ENCODE measurements at places on chromosomes 5 and 9.

DNA sequence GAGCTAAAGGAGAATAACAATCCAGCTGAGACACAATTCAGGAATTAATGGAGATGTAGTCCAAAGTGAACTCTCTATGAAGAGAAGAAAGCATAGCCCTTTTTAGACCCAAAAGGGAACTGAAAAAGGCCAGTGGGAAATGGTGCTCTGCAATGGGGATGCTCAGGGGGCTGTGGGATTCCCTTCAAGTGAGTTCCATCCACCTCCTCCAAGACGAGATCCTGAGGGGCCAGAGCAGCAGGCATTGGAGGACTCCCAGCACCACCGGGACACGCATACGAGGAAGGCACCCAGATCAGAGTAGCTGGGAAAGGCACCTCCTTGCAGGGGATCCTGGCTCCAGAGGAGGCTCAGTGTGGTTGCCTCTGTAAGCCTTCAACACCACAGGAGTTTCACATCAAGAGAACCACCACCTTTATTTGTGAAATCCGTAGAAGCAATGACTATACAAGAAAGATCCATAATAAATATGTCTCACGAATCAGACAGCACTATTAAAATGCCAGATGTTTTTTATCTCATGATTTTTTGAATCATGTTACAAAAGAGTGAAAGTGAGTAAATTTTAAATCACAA lies 288.2 kb downstream of the MED10 start:
- DNase-seq: no peak

DNA sequence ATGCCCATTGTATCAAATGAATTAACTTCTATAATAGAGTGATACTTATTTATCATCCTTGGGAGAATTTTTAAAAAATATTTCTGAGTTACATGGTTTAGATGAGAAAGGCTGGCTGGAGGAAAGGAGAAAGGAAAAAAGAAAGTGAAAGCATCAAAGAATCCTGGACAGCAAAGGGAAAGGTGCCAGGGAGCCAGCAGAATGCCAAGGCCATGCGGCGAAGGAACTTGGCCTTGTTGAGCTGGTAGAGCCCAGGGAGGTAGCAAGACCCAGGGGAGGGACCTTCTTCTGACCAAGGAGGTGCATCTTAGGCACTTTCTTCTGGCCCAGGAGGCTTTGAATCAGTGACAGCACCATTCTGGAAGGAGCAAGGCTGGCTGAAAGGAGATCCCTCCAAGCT lies 240.5 kb downstream of the ENC1 start:
- no peak for DNase-seq

DNA sequence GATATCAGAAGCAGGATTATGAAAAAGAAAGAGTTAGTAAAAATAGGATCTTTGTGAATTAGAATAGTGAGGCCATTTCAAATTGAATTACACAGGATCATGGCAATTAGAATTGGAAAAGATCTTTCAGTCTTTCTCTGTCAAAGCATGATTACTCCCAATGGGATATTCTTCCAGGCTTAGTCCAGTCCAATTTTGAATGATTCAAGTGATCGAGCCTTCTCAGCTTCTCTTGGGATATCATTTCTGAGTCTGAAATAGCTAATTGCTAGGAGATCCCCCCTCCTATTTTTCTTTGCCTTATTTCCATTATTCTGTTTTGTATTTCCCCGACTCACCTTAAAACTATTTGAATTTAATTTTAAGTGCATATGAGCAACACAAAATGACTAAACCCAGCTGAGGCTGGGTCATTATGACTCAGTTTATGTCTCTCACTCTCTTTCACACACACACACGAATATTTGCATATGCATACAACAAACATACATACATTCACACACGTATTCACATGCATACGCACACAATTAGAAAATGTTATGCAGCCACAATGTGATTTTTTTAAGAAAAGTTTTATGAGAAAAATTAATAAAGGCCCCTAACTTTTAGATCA lies 34.8 kb upstream of the EFNA5 start:
- no peak for DNase-seq

- no peak for DNase-seq
These were observed 27.7 kb downstream of the NSG2 start for GRCh38 chr5:174073122-174073660.

- no peak for DNase-seq
These were observed 194.4 kb upstream of the CDKN2B start for GRCh38 chr9:22203371-22204138.

GRCh38 chr5:32029781-32030180 lies 144.3 kb downstream of the GOLPH3 start:
- DNase-seq: no peak

DNA sequence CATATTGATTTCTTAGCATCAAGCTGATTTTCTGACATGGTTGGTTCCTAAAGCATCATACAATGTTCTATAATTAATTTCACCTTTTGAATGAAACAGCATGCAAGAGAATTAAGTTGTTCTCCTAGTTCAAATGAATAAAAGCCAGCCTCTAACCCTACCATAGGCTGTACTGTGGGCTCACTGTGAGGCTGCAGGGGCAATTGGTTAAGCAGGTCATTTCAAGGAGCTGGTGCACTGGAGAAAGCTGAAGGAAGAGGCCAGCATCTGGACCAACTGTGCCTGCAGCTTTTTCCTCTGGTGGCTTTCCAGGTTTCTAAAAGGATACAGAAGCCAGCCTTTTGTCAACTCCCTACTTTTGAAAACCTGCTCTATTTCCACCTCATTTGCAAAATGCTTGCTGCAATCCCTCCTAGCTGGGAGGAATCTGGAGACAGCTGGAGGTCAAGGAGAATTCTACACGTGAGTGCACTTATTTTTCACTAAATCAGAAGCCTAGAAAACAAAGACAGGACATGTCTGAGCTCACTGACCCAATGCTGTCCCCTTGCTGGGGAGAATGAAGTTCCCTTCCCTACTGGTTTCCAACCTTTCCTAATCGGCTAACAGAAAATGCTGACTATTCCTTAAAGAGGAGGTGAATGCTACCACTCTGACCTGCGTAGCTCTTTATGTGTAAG lies 158.9 kb downstream of the APBA1 start:
- no peak for DNase-seq

DNA sequence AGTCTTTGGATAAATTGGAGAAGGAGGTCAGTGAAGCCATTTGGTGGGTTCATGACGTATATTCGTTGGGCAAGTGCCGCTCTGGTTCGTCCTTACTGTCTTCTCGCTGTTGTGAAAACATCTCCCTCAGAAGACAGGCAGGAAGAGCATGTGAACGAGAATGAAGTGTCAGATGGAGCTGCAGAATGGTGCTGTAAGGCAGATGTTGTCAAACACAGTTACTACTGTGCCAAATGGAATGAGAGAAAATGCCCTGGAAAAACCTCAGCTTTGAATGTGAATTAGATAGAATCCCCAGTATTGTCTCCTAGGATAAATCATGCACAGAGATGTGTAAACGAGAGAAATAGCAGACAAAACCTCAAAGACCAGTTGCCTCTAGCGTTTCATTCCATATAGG lies 121.5 kb downstream of the CAMK4 start:
- no peak for DNase-seq

- DNase-seq: no peak
These were observed 11.2 kb upstream of the RIC1 start for GRCh38 chr9:5617749-5618148.

DNA sequence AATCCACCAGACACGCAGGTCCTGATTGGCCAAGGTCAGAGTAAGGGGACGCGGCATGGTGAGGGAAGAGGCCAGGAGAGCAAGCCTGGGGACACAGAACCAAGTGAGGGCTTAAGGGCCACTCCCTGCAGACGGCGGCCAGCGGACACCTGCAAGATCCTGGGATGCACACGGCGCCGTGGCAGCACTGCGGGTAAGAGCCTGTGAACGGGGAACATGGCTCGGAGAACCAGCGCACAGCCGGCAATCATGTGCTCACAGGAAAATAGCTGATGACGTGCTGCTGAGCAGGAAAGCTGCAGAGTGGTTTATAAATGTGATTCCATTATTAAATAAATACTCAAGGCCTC lies 27.0 kb upstream of the NSMF start:
- DNase-seq: no peak

DNA sequence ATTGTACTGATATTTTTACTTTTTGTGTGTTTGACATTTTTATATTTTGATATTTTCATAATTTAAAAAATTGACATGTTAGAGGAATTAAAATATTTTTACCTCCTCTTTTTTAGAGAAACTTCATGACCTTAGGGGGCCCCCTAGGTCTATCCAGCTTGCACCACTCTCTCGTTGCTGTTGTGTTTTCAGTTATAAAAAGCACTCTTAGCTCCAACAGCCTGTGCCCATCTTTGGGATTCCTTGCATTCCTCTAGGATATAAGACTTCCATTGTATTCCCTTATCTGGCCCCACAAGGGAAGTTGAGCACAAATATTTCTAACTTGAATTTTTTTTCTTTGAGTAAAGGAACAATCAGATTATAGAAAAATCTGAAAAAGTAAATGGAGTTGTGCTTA lies 245.3 kb downstream of the SH3GL2 start:
- no peak for DNase-seq

DNA sequence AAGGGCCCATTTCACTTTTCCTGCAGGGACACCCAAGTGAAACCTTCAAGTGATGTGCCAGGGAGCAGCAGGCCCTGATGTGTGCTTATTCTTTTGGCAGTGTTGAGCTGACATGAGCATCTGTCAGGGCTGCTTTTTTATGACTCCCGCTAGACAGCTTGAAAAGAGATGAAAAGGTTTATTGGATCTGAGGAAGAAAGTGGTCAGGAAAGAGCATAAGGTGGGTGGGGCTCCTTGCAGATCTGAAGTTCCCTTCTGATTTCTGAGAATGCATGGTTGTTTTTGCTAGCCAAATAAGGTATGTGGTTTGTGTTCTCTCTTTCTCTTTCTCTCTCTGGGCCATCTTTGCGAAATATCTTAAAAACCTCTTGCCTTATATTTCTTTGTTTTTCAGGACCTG lies 316.1 kb downstream of the DMRT2 start:
- no peak for DNase-seq

DNA sequence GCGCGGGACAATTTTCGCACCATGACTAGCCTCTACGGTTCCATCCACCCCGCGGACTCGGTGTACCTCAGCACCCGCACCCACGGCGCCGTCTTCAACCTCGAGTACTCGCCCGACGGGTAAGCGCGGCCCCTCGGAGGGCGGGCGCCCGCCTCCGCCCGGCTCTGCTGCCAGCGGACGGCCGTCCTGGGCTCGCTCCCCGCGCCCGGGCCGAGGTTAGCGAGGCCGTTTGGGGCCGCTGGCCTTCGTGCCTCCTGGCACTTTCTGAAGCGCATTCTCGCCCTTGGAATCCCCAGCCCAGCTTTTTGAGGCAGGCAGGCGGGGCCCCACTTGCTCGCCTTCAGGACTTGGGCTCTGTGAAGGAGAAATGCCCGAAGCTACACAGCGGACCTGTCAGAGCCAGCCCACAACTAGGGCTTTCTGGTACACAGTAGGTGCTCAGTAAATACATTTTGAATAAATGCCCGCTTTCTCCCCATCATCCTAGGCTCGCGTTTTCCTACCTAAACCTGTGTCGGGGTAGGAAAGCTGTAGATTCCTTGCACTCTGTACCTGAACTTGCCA lies 772 bp downstream of the DCAF10 start:
- peak; percentile 27 for DNase-seq

- DNase-seq: no peak
These were observed 516 bp downstream of the MAST4 start for GRCh38 chr5:66596636-66597182.

DNA sequence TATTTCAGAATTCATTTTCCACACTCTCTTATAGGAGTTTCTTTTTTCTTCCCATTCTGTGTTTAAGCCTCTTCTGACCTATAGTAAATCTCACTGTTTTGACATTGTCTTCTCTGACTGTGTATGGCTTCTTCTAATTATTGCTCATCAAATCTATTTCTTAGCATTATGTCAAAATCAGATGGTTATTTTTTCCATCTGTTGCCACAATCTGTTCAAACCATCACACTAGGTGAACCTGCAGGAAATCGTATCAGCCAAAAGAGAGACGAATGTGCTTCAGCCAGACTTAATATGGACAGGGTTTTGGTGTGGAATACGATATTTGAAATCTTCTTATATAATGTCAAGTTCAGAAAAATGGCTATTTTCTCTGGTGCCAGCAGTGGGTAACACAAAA lies 15.9 kb upstream of the SEMA4D start:
- DNase-seq: no peak

DNA sequence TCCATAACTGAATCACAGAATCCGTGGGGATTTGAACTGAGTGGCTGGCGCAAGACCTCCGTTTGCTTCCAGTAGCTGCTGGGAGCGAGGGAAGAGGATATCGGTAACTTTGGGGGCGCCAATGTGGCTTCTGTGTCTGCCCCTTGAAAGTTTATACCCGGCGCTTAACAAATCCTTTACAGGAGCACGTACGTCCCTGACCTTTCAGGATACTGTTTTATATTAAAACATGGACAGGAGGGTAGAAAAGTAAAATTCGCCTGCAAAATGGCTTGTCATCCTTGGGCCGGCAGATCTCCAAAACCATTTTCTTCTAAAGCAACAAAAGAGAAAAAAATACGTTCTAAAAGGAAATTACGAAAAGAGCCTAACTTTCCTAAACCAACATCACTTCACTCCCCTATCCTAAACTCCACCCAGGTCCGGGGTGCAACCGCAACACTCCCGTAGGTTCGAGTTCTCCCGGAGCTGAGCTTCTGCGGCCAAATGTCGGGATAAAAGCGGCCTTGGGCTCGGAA lies 656 bp upstream of the DMRT3 start:
- DNase-seq: no peak

- DNase-seq: no peak
These were observed 694 bp upstream of the REEP2 start for GRCh38 chr5:138438003-138438723.

DNA sequence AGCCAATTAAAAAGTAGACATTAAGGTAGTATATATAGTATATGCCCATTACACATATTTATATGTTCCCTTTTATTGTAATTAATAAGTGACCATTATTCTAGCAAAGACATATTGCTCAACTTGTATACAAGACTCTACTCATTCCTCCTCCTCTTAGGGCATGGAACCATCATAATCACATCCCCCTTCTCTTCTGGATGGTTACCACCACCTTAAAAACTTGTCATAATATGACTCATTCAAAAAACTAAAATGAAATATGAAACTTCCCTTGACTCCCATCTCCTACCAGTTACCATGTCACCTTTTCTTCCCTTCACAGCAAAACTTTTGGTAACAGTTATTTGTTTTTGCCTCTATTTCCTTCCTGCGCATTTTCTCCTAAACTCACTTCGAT lies 438.7 kb downstream of the KDM4C start:
- DNase-seq: no peak

DNA sequence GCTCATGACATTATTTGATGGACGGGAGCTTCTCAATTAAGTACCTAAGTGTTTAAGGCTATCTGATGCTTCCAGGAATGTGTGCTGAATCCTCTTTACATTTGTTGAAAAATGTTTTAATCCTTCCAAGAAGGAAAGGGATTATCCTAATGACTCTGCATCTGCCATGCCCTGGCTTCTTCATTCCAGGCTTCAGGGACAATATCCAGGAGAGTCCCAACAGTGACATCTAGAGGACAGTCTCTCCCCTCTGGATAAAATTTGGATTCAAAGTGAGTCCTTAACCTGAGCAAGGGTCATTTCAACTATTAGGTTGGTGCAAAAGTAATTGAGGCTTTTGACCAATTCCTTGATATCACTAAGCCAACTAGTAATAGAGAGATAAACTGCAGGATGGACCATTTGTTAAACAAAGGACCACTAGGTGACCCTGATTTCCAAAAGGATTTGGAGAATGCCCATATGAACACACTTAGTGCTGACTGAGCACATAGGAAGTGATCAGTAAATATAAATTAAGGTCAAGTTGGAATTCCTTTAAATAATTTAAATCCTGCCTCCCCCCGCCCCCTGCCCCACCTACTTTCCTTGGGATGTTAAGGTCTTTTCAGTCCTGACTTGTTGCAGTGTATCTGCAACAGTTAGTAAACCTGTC lies 19.1 kb downstream of the TNFSF8 start:
- no peak for DNase-seq

- no peak for DNase-seq
These were observed 126.1 kb upstream of the WWC1 start for GRCh38 chr5:168165221-168165914.

All from substantia nigra (tissue), 51 donors.